Mesenchymal stem cell (in vitro differentiated cells and primary cell): ENCODE measurements at places on chromosomes 13 and 19.
A peak's percentile ranks its signal among the peaks of the same experiment; 100 is the strongest.

GRCh38 chr13:26377038-26377437 lies 123.1 kb downstream of the CDK8 start:
- DNase-seq: peak; percentile 32
- H3K4me3 ChIP-seq: no peak overlapping the region
- H3K4me1 ChIP-seq: no peaks in the 10 kb centered on the region
- no peak overlapping the region for H3K27ac ChIP-seq
- peaks cover 6% of the 10 kb centered on the region for H3K36me3 ChIP-seq

DNA sequence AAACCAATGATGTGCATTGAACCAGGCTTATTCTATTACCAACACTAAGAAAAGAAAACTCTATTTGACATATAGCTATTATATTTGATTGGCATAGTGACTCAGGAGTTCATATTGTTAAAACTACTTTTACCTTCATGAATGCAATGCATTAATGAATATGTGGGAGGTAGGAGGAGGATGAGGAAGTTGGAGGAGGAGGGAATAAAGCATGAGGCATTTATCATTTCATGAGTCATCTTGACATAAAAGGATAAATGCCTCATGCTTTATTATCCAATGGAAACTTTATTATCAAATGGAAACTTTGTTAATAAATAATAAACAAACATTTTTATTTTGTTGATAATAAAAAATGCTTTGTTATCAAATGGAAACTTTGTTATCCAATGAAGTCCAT lies 116.5 kb downstream of the SPRY2 start:
- H3K27me3 ChIP-seq: no peaks in the 10 kb centered on the region
- H3K4me1 ChIP-seq: no peaks in the 10 kb centered on the region
- H3K4me3 ChIP-seq: no peak overlapping the region
- no peaks in the 10 kb centered on the region for H3K36me3 ChIP-seq

GRCh38 chr19:1852581-1853128 lies 4.4 kb upstream of the REXO1 start:
- no peak overlapping the region for H3K27ac ChIP-seq
- DNase-seq: no peak
- peaks cover 47% of the 10 kb centered on the region for H3K4me1 ChIP-seq
- H3K4me3 ChIP-seq: no peak overlapping the region
- no peaks in the 10 kb centered on the region for H3K27me3 ChIP-seq
- H3K36me3 ChIP-seq: peaks cover 35% of the 10 kb centered on the region

GRCh38 chr19:18762125-18763023 lies 28.7 kb downstream of the COMP start:
- H3K27ac ChIP-seq: no peak overlapping the region
- no peak for DNase-seq
- H3K36me3 ChIP-seq: peaks cover 3% of the 10 kb centered on the region

DNA sequence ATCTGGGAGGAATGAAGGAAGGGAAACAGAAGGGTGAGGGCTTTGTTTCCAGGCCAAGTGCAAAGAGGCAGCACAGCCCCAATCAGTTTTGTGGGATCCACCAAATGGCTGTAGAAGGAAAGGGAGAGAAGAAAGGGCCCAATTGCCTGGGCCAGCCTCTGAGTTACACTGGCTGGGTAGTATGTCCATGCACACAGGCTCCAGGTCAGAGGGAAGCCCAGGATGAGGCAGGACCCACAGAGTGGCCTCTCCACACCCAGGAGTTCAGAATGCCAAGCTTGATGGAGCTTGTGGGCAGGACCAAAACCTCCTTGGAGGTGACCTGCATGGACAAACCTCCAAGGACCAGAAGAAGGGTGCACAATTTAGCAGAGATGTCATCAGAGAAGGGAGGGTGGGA lies 178.2 kb upstream of the TSHZ3 start:
- H3K4me3 ChIP-seq: no peak overlapping the region
- H3K4me1 ChIP-seq: no peaks in the 10 kb centered on the region
- H3K36me3 ChIP-seq: no peaks in the 10 kb centered on the region

- no peak overlapping the region for H3K27ac ChIP-seq
- H3K4me1 ChIP-seq: peaks cover 55% of the 10 kb centered on the region
- no peak for DNase-seq
- H3K36me3 ChIP-seq: peaks cover 20% of the 10 kb centered on the region
- no peaks in the 10 kb centered on the region for H3K27me3 ChIP-seq
- no peak overlapping the region for H3K4me3 ChIP-seq
Measured at GRCh38 chr19:18502246-18502637, 19.6 kb downstream of the ELL start.

GRCh38 chr13:41075485-41075884 lies 14.2 kb downstream of the WBP4 start:
- peaks cover 22% of the 10 kb centered on the region for H3K36me3 ChIP-seq
- DNase-seq: no peak
- no peaks in the 10 kb centered on the region for H3K4me1 ChIP-seq
- no peaks in the 10 kb centered on the region for H3K27me3 ChIP-seq
- H3K27ac ChIP-seq: no peak overlapping the region
- no peak overlapping the region for H3K4me3 ChIP-seq

- H3K27me3 ChIP-seq: no peaks in the 10 kb centered on the region
- H3K36me3 ChIP-seq: peaks cover 2% of the 10 kb centered on the region
- H3K27ac ChIP-seq: no peak overlapping the region
- H3K4me1 ChIP-seq: peaks cover 2% of the 10 kb centered on the region
- no peak overlapping the region for H3K4me3 ChIP-seq
Measured at GRCh38 chr13:25252225-25252624, 35.1 kb downstream of the MTMR6 start.

DNA sequence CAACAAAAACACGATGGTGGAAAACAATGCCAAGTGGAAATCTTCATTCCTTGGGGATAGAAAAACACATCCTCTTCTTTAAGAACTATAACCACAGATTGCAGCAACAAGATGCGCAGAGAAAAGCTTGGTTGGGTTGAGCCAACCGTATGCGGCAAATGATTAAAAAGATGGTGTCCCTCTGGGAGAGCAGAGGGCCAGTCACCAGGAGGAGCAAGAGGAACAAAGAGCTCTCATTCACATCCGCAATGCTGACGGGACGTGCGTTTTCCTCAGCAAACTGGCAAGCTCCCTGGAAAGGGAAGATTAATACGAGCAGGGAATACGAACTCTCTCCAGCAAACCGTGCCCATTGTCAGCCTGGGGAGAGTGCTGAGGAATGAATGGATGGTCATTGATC lies 141.6 kb downstream of the KATNAL1 start:
- peaks cover 25% of the 10 kb centered on the region for H3K27me3 ChIP-seq
- no peaks in the 10 kb centered on the region for H3K36me3 ChIP-seq
- DNase-seq: no peak
- no peak overlapping the region for H3K27ac ChIP-seq

DNA sequence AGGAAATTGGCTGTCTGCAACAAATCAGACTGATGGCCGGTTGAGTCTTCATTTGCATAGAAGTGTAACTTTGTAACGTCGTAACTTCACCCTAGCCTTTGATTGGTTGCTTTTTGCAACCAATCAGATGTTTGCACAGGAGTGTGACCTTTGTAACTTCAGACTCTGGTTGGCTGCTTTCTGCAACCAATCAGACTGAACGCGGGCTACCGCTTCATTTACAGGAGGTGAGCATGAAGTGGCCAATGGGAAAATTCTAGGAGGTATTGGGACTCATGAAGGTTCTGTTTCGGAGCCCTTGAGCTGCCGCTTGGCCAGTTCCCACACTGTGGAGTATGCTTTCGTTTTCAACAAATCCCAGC lies 441 bp upstream of the ZNF559 start:
- H3K4me1 ChIP-seq: peaks cover 2% of the 10 kb centered on the region
- no peaks in the 10 kb centered on the region for H3K27me3 ChIP-seq
- peak overlapping the region; percentile 94 for H3K27ac ChIP-seq
- H3K36me3 ChIP-seq: peaks cover 18% of the 10 kb centered on the region
- DNase-seq: no peak

DNA sequence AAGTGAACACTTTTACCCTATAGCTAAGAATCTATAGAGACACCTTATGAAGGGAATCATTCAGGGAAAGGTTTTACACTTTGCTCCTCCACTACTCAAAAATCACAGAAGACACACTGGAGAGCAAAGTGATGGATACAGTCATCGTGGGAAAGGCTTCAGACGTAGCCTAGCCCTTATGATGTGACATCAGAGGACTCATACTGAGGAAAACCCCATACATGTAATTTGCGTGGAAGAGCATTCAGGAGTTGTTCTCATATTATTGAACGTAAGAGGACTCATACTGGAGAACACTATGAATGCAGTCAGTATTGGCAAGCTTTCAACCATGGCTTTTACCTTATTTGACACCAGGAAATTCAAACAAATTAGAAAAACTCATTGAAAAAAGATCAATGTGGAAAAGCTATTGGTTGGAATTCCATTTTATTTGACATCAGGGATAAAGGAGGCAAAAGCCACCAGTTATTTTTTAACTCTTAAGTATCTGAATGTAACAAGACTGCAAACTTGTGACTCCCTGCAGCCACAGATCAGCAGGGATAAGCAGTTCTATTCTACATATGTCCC lies 16.1 kb upstream of the ZNF274 start:
- no peaks in the 10 kb centered on the region for H3K27me3 ChIP-seq
- no peaks in the 10 kb centered on the region for H3K36me3 ChIP-seq
- no peaks in the 10 kb centered on the region for H3K4me1 ChIP-seq
- peak; percentile 6 for DNase-seq
- no peak overlapping the region for H3K27ac ChIP-seq
